ENCODE measurements at places on chromosomes 5 and 9.

DNA sequence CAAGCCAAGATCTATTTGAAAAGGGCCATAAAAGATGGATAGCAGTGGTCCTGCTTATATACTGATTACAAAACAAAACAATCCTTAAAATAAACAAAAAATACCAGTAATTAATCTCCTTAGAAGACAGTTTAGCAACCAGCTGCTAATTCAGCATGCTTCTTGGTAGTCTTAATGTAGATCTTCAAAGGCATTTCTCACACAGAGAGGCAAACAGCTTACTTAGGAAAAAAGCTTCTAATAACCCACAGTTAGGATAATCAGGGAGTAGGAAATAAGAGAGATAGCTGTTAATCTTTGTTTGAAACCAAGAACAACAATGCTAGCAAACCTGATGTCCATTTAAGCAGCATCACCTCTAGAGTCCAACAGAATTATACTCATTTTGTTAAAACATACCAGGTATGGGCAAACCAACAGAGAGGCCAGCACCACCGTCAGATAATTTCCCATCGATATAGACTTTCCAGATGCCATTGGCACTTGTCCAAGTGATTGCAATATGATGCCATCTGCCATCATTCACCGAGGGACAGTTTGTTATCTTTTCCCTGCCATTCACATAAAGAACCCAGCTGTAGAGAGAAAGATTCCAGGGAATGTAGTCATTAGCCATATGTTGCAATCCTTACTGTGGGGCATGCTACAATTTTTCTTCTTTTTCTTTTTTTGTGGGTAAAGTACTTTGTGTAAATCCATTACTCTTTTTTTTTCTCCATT, 105.6 kb upstream of the TXNDC8 start:
- ATAC-seq: no peak

DNA sequence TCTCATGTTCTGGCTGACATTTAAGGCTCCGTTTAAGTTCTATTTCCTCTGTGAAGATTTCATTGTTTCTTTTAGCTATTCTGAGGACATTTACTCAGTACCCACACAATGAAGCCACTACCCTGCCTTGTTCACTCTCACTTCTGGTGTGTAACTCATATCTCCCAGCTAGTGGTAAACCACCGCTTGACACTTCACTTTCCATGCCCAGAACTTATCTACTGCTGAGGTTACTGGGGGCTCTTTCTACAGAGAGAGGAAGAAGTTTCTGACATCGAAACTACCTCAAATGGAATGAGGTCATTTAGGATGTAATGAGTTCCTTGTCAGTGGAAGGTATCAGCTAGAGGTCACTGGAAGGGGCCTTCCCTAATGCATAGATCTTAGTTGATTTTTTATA, 501.5 kb downstream of the DMAC1 start:
- peak; percentile 84 for ATAC-seq

DNA sequence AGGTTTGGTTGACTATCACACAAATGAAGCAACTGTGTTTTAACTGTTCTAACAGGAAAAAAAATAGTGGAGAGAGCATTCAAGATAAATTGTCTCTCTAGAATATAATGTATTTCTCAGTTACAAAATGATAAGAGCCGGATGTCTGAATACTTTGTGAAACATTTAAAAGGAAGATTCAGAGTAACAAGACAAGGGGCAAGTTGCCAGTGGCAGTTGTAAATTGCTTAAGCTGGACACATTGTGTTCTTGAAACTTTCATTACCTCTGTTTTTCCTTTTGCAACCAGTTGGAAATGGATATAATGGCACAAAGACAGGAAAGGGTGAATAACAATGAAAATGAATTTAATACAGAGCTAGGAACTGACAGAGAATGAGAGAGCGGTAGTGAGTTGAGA, 15.2 kb upstream of the TBCA start:
- no peak for ATAC-seq

DNA sequence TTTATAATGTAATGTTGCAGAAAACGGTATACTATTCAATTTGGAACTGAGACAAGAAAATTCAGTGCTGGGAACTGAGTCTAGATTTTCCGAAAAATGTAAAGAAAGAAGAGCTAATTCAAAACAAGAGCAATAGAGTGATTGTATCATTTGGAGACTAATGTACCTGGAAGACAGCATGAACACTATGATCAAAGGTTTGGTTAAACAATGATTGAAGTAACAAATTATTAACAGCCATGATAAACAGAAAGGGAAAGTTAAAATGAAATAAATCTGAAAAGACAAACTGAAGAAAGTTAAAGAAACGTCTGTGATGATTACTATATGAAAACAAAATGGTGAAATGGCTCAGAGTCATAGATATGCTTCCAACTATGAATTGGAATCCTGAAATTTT, 300.6 kb upstream of the MPDZ start:
- no peak for ATAC-seq

All from activated CD4-positive, CD25-positive, alpha-beta regulatory T cell treated with anti-CD3 and anti-CD28 coated beads, Interleukin-2, amount 50 U/mL, for 24 hours (primary cell).